ENCODE measurements at places on chromosomes 4 and X.

DNA sequence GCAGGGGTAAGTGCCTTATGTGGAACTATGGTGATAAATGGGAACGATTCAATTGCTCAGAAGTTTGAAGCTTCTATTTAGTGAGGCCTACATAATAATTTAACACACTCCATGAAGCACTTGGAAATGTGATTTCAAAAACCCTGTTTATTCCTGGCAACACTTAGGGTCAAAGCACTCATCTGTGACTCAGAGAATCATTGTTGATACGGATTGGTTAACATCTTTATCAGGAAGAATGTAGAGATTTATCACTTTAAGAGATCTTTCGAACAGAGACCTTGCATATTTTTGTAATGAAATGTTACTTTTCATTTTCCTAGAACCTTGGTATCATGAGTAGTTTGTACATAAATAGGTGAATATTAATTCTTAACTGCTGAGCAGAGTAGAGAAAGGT, 269.1 kb upstream of the SLIT2 start:
- no peak for DNase-seq

GRCh38 chrX:68917799-68918198, 89.0 kb downstream of the EFNB1 start:
- no peak for DNase-seq

GRCh38 chr4:96983830-96984229, 1143.9 kb downstream of the PDHA2 start:
- DNase-seq: no peak

DNA sequence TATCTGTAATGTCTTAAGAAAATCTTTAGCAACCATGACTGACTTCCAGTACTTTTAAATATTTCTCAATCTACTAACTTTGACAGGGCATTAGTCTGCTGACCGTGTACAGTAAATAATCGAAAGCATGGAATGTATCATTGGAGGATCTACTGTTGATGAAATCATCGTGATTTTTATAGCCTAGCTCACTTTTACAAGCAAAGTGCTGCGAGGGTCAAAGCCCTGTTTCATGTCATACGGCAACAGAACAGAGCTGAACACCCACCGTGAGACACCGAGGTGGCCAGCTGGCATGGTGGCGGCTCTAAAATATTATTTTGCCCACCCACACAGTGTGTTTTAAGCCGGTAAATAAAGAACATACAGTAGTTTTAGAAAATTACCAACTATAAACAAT, 679.3 kb downstream of the FAT4 start:
- DNase-seq: no peak

DNA sequence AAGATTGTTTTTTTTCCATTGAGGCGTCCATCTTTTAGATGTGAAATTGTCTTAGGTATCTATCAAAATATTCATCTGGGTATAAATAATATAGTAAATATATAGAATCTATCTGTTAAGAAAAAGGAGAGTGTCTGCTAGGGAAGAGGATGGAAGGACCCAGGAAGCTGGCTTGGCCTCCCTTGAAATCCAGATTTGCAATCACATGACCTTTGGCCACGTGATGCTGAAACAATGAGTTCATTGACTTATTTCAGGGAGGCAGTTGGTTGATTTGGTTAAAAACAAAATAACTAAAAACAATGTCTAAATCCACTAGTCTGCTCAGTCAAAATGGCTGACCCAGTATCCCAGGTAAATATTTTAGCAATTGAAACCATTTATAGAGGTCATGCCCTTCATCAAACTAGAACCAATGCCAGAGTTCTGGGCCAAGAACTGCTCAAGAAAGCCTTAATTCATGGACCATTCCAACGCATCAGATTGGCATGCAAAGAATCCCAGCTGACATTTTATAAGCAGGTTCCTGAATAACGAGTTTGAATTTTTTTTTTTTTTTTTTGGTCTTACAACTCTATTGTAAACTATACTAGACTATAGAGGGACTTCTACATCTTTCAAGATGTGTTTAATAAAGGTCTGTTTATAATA, 172.7 kb downstream of the MID1 start:
- no peak for DNase-seq

- DNase-seq: no peak
Measured at GRCh38 chr4:3493720-3494461, 30.8 kb downstream of the DOK7 start.

DNA sequence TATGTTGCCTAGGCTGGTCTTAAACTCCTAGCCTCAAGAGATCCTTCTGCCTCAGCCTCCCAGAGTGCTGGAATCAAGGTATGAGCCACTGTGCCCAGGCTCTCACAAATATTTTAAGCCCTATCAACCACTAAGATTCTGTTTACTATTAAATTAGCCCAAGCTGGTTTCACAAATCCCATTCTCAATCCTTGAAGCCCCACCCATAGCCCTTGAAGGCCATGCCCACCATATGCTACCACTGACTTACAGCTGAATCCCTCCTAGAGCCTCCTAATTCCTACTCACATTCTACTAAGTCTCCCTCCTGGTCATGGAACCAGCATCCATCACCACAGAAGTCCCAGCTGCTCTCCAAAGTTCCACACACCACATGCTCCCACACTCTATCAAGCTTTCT, 9.7 kb downstream of the GRIPAP1 start:
- DNase-seq: no peak

- no peak for DNase-seq
Measured at GRCh38 chr4:56828784-56829535, 7.5 kb upstream of the SPINK2 start.

GRCh38 chrX:106588801-106589200, 23.0 kb upstream of the RADX start:
- DNase-seq: no peak

DNA sequence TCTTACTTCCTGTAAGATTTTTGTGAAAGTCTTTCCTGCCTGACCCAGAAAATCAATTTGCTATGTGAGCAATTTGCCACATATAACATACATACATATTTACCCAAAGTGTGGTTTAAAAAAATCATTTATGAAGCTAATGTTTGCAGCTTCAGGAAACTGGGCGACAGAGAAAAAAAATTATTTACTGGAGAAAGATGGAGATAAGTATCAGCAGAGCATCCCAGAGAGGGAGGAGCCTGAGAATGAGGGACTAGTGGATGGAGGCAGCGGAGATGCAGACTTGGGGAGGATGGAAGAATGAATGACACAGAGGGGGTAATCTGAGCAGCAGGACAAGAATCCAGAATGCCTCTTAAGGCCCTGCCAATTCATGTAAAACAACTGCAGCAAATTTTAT, 975 bp upstream of the GYPA start:
- DNase-seq: no peak

- DNase-seq: no peak
Measured at GRCh38 chrX:6748595-6748994, 213.7 kb upstream of the VCX3A start.

DNA sequence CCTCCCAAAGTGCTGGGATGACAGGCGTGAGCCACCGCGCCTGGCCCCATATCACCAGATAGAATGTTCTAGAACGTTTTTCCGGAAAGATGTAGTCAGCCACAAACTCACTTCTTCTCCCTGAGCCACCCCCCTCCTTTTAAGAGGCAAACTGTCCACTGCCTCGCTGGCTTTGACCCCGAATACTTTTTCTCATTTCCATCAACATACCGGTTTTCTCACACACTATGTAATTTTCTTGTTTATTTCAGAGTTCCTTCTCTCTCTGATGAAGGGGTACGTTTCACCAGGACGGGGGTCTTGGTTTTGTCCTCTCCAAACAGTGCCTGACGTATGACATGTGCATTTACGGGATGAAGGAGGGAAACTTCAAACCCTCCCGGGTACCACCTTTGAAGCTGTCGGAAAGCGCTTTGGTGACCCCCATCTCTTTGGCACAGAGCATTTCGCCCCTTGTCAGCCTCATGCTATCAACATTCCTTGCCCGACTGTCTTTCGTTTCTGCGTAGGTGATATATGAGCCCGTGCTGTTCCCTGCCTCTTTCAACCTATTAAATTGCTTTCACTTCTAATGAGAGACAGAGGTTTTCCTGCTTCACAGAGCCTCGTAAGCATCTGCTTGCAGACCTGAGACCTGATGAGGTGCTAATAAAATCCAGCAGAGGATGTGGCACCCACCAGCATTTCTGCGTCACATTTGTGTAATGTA, 73.8 kb downstream of the CRLF2 start:
- DNase-seq: no peak

- no peak for DNase-seq
Measured at GRCh38 chrX:39874202-39874816, 223.4 kb downstream of the BCOR start.

DNA sequence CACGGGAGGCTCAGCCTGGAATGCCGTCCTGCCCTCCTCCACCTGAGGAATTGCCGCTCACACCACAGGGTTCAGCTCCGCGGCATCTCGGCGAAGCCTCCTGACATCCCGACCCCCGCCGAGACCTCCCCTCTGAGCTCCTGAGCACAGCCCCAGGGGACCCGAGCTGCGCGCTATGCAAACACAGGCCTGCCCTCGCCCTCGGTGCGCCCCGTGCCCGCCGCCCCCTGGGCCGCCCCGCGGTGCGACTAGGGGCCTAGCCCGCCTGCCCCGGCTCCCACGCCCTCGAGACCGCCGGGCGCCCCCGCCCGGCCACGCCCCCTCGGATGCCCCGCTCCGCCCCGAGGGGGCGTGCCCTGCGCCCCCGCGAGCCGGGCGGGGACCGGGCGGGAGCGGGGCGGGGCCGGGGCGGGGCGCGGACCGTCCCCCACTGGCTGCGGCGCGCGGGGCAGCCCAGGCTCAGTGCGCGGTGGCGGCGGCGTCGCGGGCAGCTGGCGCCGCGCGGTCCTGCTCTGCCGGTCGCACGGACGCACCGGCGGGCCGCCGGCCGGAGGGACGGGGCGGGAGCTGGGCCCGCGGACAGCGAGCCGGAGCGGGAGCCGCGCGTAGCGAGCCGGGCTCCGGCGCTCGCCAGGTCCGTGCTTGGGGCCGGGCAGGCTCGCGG, at the start of gene FGFR3:
Gene FGFR3 (plus strand): TSS at position 462 of the 664 bp plus-strand sequence. CDS start 642 bp downstream, outside the sequence.
- DNase-seq: peak; percentile 43

- DNase-seq: peak; percentile 1
Measured at GRCh38 chrX:70262952-70263567, 3.1 kb upstream of the P2RY4 start.

GRCh38 chr4:72531768-72532290, 37.2 kb downstream of the ADAMTS3 start:
- DNase-seq: no peak

- DNase-seq: no peak
Measured at GRCh38 chr4:141013899-141014298, 119.4 kb downstream of the RNF150 start.

DNA sequence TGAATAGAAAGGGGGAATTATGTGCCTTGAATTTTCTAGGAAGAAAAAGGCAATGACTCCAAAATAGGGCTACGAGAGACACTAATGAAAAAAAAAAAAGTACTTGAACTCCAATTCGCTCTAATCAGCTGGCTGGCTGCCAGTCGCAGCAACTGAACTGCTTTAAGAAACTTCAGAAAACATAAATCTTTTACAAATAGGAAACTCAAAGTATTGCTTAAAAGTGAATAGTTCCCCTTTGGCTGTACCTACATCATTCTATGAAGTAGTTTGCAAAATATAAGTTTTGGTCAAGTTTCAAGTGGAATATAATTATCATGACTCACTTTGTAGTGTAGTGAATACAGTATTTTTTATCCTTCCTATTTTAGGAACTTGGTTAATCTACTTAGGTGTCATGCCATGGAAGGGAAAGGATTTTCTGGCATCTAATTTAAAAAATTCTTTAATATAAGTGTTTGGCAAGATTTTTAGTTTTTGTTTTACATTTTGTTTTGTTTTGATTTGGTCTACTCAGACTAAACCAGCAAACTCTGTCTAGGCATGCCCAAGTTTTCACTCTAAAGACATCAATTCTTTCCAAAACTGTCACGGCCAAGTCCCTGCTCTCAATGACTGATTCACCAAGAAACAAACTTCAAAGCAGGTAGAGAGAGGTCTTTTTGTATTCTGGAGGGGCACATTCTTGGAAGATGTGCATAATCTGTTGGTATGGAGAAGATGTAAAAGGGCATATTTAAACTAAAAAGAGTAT, 382.4 kb upstream of the GALNT7 start:
- no peak for DNase-seq

DNA sequence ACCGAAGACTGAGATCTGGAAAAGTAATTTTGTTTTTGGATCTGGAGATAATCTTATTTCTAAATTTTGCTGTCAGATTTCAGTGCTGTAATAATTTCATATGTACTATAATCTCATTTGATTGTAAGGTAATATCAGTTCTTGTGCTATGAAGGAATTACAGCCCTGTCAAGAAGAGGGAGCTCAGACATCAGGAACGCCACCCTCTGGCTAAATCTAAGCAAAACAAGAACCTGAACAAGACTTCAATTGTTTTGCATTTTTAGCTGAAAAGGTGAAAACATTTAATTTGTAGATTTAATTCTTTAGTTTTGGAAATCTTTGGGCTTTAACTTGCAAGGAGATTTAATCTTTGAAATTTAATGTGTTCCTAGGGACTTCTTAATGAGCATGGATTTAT, 525.4 kb upstream of the HS3ST1 start:
- DNase-seq: no peak

DNA sequence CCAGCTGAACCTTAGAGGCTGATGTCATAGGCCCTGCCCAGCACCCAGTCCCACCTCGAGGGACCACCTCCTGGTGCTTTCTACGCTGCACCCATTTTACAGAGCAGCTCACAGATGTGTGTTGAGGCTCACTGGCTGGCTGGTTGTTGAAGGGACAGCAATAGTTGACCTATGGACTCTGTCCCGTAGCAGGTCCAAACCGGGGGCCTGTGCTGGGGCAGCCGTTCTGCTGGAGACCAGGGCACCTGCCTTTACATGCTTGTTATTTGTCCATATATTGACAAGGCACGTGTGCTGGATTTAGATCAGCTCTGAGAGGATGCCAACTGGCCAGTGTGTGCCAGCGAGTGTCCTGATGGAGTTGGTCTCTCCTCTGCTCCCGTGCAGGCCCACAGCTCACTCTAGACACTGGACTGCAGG, 58.1 kb downstream of the TNIP2 start:
- no peak for DNase-seq

DNA sequence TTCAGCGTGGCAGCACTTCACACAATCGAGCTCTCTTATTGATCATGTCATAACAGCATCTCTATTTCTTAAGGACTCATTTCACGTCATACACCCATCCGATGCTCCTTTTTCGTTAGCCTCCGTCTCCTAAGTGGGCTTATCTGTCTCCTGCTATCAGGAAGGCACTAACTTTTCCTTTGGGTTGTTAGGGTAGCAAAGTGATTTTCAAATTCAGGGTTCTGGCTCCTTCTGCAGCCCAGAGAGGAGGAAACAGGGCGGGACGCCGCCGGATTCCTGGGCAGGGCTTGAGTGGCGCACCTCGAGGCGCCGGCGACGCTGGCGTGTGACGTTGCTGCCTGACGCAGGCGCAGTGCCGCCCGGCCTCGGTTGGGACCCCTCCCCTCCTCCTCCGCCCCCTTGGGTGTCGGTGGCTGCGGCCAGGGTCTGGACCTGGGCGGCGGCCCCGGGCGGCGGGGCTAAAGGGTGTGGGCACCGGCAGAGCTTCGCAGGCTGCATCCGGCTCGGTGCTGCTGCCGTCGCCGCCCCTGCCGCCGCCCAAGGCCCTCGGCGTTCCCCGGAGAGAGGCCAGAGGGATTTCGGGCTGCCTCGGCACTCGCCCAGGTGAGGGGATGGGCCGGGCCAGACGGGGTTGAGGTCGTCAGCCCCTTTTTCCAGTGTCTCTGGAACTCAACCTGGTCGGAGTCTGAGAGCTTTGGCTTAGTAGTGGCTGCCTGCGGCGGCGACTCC, at the start of gene BLTP1:
Gene BLTP1 (plus strand): TSS at position 350 of the 729 bp plus-strand sequence. CDS start 18,317 bp downstream, outside the sequence.
- DNase-seq: peak; percentile 80

All from stimulated activated CD4-positive, alpha-beta T cell treated with anti-CD3 and anti-CD28 coated beads, Interleukin-15, amount 100 ng/mL, for 1 hour (primary cell).